ENCODE measurements at places on chromosomes 7 and 10.

- no peak for DNase-seq
Measured at GRCh38 chr7:112081778-112082177, 124.4 kb downstream of the DOCK4 start.

GRCh38 chr7:16417906-16418305, 3.4 kb downstream of the CRPPA start:
- no peak for DNase-seq

GRCh38 chr7:100071018-100071723, 10.4 kb downstream of the ZNF3 start:
- no peak for DNase-seq

DNA sequence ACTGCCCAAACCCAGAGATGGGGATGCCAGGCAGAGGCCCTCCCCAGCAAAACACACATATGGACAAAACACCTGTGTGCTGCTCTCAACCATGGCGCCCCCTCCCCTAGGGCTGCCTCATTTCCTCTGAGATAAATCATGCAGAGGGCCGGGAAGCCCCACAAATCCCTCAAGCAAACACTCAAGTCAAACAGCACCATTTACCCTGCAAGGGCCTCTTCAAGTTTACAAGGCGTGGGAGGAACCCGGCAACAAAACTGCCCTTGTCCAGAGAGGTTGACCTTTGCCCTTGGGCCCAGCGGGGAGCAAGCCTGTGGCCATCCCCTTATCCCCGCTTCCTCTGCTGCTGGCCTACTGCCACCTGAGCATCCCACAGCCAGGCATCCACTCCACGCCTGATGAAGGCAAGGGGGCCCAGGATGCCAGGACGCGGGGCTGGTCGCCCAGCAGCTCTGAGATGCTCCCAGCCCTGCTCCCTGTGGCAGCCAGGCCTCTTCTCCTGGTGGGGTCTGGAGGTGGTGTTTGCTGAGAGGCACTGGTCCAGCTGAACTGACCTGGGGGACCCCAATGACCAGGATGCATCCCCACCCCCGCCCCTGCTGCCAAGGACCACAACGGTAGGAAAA, 77.4 kb downstream of the DLG5 start:
- no peak for DNase-seq

GRCh38 chr7:150357270-150357669, 11.4 kb upstream of the REPIN1 start:
- DNase-seq = no peak

DNA sequence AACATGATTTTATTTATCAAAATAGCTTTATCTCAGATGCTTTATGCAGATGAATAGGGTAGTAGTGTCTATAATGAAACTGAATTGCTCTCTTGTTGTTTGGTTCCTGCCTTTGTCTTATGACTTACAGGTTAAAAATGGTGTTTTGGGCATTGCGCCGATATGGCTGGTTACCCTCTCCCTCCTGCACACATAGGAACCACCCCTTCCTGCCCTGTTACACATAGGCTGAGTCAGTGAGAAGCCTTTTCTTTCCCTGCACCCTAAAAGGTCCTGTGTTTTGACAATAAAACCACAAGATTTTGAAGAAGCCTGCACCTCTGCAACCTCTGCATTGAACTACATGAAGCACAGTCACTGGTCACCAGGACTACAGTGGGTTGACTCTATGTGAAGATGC, 655.8 kb upstream of the ANKRD30A start:
- DNase-seq = peak; percentile 49

DNA sequence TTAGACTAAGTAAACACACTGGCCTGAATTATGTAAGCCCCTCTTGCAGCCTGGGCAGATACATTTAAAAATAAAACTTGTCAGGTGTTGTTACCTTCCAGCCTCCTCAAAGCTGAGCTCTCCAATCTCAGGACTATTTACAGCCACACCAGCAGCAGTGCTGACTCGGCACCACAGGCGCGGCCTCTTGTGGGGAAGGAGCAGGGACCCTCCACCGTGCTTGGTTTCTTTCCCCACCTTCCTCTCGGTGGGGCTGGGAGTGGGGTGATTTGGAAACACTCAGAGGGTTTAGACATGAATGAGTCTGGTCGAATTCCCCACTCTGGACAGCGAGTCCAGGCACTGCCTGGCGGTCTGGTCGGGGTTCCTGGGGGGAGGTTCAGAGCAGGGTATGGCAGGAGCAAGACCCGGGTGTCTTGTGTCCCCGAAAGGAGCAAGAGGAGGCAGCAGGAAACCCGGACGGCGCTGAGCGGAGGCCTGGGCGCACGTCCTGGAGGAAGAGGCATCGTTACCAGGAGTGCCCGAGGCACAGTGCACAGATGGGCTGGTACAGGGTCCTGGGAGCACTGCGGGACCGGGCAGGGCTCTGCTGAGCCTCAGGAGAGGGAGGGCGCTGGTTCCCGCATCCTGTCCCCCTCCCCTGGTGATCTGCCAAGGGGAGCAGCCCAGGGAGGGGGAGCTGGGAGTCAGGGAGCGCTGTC, 29.2 kb upstream of the CFAP46 start:
- no peak for DNase-seq

DNA sequence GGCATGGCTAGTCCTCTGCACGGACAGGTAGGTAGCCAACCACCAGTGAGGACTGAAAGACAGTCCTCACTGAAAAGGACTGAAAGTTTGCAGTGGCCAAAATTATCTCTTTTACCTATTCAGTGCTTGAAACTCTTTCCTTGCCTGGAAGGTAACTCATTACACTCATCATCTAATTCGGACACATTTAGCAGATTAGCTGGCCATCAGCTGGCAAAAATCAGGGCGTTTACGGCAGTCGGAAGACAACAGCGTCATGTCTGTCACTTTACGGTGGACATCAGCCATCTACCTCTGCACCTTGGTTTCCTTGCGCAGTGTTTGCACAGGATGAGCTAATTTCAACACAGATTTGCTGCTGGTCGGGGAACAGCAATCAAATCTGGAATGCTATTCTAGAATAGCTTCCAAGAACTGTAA, 740 bp downstream of the ANXA7 start:
- DNase-seq = peak; percentile 44

- peak; percentile 62 for DNase-seq
Measured at GRCh38 chr7:105149827-105150226, 135.8 kb downstream of the KMT2E start.

GRCh38 chr10:93028883-93029282, 31.7 kb upstream of the CYP26C1 start:
- peak; percentile 57 for DNase-seq

DNA sequence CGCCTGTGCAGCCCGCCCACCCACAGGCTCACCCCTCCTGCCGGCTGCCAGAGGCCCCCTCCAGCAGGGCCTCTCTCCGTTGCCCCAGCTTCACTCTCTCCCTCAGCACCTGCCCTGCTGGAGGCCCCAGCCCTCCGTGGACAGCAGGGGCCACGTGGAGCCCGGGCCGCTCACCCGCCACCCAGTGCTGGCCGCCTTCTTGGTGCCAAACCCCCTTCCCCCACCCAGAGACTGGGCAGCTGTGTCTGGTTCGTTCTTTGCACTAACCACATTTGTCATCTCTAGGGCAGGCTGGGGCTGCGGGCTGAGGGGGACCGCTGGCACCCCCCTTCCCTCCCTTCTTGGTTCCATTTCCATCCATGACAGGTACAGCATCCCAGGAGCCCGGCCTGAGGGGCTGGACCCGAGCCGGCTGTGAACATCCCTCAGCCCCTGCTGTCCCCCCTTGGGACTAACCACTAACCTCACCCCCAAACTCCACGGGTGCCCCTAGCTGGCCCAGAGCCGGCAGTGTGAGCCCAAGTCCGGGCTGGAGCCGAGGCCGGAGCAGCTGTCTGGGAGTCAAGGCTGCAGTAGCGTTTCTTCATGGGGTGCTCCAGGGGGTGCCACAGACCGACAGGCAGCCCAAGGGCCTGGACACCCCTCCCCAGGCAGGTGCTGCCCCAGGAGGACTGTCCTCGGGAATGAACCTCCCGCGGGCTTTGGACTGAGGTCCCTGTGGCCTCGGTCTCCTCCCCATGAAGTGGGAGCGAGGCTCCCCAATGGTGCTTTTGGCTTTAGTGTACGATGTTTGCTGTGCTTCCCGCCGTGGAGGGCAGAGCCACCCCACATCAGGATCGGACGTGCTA, 25.5 kb upstream of the AMZ1 start:
- DNase-seq = no peak

DNA sequence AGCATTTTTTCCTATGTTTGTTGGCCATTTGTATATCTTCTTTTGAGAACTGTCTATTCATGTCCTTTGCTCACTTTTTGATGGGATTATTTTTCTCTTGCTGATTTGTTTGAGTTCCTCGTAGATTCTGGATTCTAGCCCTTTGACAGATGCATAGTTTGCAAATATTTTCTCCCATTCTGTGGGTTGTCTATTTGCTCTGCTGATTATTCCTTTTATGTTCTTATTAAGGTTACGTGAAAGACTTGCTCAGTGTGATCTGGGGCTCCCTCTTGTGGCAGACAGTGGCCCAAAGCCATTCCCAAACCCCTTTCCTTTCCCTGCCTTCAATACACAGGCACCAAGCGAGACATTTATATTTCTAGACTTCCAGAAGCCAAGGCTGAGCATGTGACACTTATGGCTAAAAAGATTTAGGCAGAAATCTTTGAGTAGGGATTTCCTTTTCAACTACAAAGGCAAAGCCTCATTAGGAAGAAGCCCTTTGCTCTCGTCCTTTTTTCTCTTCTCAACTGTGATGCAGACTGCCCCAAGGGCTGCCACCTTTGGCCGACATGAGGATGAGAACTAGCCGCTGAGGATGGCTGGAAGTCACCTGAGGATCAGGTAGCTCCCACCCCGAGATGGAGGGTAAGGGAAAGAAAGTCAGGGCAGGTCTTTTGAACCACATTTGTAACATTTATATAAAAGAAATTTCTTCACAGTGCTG, 23.6 kb downstream of the ST8SIA6 start:
- peak; percentile 80 for DNase-seq

DNA sequence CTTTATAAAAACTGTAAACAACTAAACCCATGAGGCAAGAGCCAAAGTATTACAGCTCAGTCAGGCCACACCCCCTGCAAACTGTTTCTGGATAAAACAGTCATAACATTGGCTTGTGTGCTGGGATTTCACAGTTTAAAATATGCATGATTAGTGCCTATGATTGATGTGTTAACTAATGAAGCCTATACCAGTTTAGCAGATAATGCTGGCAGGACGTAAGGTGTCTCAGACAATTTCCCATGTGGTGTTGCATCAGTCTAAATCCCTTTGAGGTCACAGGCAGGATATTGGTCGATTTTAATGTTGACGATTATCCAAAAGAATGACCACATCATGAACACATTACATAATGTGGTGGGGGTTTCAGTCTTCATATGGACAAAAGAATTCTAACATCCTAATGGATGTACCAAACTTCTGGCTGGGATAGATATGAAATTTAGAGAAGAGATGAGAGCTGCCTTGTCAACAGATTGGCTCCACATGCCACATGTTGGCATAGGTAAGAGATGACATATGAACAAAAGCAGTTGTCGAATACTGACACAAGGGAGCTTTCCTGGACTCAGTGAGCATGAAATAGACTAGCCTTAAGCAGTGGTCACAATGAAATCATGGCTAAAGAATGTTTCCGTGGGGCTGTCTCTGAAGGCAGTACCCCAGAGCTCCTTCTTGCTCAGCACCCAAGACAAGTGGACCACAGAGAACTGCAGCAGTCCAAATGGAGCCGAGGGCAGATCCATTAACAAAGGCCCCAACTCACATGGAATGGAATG, 445.6 kb downstream of the GFRA1 start:
- peak; percentile 67 for DNase-seq

GRCh38 chr7:64651203-64651602, 14.7 kb upstream of the ZNF107 start:
- no peak for DNase-seq
